Cerebellar cortex (tissue), 1 donor: ENCODE measurements at places on chromosomes 7 and 10.

DNA sequence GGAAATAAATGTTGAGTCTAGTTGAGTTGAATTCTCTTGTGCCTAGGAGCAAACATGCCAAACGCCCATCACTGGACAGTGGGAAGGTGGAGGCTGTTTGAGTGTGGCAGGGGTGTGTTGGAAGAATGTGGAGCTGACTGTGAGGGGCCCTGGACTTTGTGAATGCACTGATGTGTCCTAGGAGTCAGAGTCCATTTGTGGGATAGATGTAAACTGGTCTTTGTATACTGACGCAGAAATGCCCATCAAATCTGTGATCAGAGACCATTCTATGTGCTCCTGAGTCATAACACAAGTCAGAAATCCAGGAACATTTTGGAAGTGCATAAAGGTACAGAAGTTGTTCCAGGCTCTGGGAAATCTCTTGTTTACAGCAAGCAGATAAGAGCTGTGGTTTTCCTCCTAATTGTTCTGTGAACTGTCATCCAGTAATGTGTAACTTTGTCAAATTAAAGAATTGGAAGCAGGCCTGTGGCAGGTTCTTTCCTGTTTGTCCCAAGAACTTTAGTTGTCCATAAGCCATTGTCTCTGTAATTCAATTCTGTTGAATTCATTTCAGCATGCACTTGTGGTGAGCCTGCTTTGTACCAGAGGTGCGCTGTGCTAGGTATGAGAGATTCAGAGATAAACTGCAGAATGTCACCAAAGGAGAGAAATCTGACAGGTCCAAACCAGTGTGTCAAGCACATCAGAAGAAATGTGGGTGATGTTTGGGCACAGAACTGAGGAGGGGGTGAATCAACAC, 7.6 kb downstream of the PRXL2A start:
- no peak for DNase-seq

- DNase-seq = peak; percentile 18
Measured at GRCh38 chr7:155815332-155816191, 3.3 kb upstream of the SHH start.

GRCh38 chr7:156753630-156754029, 113.1 kb downstream of the RNF32 start:
- no peak for DNase-seq

- no peak for DNase-seq
Measured at GRCh38 chr10:75894761-75895160, 463.3 kb downstream of the LRMDA start.

DNA sequence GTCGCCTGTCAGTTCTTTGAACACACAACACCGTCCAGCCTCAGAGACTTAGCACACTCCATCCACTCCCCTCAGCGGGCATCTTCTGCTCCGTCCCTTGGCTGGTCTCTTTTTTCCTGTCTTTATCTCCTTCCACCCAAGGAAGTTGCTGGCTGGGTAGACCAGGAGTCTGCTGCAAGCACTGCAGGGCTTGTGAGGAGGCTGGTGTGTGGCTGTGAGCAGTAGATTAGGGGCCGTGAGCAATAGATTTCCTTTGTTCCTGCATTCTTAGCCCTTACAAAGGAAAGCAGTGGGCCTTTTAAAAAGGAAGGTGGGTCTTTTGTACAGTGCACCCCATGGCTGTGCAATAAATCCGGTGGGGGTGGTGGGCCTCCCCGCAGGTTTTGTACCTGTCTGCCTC, 100.3 kb upstream of the BTBD16 start:
- DNase-seq = no peak

GRCh38 chr10:33086100-33086499, 128.1 kb upstream of the ITGB1 start:
- DNase-seq = no peak

DNA sequence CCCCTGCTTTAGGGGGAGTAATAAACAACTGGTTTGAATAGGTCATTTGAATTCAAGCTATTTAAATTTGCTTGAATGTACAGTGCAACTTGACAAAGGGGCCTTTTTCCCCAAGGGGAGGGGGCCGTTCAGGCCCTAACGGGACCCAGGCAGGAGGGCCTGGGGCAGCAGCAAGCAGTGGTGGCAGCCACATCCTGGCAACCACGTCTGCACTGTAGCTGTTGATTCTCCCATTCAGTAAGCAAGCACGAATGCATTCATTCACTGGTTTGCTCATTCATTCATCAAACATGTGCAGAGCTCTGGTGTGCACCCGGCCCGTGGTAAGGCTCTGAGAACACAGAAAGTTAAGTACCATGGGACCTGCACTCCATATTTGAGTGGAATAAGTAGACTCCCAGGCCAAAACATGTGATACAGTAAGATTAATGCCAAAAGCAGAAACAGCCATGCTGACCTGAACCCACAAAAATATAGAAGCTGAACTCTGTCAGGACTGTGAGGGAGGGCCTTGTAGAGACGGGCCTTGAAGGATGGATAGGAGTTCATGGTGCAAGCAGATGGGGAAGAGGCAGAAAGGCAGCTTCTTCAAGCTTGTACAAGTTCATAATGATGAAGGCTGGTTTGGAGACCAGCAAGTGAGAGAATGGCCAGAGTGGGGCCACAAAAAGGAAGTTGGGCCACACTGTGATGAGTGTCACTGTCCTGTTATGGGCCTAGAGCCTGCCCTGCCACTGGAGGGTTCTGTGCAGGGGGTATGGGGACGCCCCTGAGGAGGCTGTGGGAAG, 29.3 kb upstream of the C10orf53 start:
- DNase-seq = no peak

DNA sequence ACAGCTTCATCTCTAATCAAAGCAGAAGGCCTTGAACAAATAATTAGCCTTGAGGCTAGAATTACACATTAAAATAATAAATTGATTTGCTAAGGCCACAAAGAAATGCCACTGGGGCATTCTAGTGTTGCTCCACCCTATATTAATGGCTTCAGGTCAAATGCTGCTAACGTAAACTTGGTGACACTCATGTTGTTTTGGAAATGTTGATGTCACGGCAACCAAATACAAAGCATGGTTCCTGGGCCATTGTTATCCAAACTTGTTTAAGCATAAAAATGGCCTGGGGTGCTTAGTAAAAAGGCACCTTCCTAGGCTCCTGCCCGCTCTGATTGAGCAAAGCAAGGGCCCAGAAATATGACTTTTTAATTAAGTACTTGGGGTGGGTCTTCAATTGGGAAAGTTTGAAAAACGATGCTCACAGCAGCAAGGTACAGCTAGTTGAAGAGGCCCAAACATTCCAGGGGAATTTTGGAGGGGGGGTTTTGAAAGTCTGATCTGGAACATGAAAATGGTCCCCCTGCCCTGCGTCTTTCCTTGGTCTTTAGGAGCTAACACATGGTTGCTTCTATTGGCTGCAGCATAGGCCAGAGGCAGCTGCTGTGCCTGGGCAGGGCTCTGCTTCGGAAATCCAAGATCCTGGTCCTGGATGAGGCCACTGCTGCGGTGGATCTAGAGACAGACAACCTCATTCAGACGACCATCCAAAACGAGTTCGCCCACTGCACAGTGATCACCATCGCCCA, 67.8 kb downstream of the ABCC2 start:
- peak; percentile 46 for DNase-seq

- peak; percentile 13 for DNase-seq
Measured at GRCh38 chr7:95389516-95389915, 6.7 kb downstream of the PON3 start.

DNA sequence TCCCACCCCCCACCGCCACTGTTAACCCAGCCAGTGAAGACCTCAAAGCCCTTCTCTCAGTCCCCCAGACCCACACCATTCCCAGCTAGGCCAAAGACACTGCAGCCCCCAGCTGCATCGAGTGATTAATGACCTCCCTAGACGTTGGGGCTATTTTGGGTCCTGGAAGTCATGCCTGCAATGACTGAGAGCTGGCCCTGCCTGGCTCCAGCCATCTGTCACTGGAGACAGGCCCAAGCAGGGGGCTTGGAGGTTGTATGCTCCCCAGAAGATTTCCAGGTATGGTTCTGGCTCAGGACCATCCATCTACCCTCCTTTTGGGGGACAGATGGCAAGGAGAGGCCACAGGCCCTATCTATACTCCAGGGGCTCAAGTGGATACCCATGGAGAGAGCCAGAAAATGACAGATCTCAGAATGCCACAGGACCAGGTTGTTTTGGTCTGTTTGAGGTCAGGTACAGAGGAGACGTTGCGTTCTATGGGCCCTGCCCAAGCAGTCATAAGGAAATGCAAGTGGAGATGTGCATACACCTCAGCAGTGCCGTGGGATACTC, 5.1 kb downstream of the KCNIP2 start:
- peak; percentile 76 for DNase-seq

DNA sequence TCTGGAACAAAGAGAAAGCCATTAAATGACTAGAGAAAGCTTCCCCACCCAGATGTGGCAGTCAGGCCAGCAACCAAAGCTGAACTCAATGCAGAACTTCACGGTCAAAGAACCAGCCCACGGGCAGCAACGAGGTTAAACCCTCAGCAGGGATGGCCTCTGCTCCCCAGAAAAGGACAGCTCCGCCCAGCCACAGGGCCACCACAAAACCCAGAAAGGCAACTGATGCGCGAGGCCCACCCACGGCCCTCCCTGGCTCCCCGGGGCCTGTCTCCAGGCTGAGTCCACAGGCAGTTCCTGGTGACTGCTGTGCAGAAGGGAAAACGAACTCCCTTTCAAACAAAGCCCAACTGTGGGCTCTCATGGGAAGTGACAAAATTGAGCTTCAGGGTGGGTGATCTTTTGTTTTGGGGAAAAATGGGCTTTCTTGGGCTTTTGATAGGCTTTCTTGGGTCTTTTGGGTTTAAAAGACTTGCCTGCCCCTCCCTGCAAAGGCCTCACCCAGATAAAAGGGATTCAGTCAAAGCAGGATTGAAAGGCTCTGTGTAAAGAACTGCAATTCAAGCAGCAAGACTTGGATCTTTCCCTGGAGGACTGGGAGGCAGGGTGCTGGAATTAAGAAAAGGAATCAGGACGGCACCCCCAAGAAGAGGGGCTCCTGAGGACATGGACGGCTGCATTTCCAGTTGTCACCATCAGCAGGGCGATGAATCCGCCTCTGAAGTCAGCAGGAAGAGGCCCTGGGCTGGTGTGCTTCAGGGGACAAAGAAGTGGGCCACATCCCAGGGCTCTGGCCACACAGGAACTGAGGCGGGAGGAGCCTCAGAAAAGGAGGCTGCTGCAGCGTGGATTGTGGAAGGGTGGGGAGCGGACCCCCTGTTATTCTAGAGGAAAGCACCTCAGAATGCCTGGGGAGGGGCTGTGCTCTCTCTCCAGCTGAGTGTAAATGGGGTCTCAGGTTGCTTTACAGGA, 209.9 kb downstream of the USP6NL start:
- DNase-seq = no peak

GRCh38 chr10:88793712-88794299, 8.7 kb upstream of the LIPM start:
- DNase-seq = no peak

DNA sequence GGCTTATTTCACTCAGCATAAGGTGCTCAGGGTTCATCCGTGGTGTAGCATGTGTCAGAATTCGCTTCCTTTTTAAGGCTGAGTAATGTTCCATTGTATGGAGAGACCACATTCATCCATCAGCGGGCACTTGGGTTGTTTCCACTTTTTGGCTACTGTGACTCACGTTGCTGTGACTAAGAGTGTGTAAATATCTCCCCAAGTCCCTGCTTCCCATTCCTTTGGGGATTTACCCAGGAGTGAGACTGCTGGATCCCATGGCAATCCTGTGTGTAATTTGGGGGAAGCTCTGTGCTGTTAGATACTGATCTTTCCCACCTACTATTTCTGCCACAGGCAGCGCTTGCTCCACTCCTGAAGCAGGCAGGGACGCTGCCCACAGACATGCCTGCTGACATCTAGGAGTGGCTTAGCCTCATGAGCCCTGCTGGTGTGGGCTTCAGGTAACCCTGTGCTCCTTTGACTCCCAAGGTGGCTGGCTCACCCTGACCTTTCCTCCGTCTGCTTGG, 346.0 kb downstream of the FRMD4A start:
- peak; percentile 52 for DNase-seq

DNA sequence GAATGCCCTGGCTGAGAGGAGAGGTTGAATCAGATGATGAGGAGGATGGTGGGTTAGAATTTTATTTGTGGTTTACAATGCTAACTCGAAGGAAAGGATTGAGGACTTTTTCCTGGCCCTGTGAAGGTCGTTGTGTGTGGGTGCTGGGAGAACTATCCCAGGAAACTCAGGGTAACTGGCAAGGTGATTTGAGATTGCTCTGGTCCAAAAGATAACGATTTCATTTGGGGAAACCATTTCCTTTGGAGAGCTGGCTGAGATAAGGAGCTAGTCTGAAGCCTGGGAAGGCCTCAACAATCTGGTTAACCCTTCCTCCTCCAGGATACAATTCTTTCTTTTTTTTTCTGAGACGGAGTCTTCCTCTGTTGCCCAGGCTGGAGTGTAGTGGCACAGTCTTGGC, 33.0 kb downstream of the HK1 start:
- no peak for DNase-seq

DNA sequence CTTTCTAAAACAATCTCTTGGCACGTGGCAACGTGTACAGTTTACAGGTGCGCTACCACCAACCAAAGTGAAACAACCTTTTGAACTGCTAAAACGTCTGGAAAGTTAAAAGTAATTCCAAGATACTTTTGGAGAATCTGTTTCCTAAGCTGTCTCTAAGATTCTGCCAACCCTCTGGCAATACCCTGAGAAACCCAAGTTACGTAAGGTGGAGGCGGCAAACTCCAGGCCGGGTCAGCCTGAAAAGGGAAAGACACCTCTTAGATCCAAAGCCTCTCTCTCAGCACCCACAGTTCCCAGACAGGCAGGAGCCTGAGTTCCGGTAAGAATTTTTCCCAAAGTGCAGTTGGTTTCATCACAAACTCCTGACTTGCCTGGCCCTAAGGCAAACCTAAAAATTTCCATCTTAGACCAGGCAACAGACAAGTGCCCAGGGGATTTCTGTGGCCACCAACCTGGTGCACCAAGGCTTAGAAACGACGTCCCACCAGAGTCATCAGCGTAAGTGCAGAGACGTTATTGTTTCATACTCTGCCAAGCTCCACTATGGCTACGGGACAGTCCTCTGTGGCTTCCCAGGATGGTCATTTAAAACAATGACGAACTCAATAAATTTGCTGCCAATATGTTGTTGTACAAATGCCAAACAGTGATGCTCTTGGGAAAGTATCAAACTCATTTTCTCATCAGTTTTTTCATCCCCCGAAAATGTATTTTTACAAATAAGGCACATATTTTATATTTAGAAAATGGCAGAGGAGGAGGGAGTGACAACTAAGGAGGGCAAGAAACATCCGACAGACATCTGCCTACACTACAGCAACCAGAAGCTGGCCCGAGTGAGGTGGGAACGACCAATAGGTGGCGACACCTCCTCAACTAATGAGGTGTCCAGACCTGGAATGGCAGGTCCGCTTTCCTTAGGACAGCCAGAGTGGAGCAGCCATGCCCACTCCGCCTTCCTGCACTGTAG, 205.8 kb upstream of the FRMD4A start:
- DNase-seq = peak; percentile 63

DNA sequence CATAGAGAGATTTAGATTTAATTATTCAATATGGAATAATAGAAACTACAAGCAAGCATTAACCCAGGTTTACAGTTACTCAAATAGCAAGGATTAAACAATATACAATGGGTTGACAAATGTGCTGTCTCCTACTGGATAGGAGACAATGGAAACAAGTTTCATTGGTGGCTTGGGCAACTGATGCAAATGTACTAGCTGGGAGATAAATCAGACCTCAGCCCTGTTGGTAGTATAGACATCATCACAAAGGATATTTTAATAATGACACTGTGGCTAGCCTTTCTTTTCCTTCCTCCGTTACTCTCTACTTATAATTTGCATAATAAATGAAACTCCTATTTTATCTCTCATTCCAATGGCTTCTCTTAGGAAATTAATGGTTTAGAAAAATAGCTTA, 96.5 kb upstream of the DKK1 start:
- DNase-seq = no peak

- DNase-seq = no peak
Measured at GRCh38 chr10:119694608-119695007, 31.2 kb upstream of the INPP5F start.
